Left ventricle myocardium inferior (tissue), 1 donor: ENCODE measurements at places on chromosomes 4 and X. TPM values are rescaled to one million over a fixed set of nuclear protein-coding genes. Genes with fewer than 3 reads are reported as not detected.

GRCh38 chr4:13618212-13618806 is 9.2 kb downstream of the BOD1L1 start:
- no peak for DNase-seq

- no peak for DNase-seq
Observed at GRCh38 chrX:19628011-19628575, 112.8 kb upstream of the MAP3K15 start.

- DNase-seq = no peak
Observed at GRCh38 chr4:121726642-121727268, 30.0 kb upstream of the ANXA5 start.

DCAF4L1 gene
- total RNA-seq = 0.19 TPM

PAGE4 gene
- not detected for total RNA-seq

SPANXN4 gene
- not detected for total RNA-seq
